ENCODE measurements at places on chromosomes 6 and 20.

- DNase-seq: no peak
These were observed 4.5 kb downstream of the SNAI1 start for GRCh38 chr20:49987015-49987867.

GRCh38 chr6:147974376-147974775, 368.3 kb upstream of the SASH1 start:
- DNase-seq: no peak

GRCh38 chr6:25956226-25956625, 6.4 kb upstream of the TRIM38 start:
- no peak for DNase-seq

DNA sequence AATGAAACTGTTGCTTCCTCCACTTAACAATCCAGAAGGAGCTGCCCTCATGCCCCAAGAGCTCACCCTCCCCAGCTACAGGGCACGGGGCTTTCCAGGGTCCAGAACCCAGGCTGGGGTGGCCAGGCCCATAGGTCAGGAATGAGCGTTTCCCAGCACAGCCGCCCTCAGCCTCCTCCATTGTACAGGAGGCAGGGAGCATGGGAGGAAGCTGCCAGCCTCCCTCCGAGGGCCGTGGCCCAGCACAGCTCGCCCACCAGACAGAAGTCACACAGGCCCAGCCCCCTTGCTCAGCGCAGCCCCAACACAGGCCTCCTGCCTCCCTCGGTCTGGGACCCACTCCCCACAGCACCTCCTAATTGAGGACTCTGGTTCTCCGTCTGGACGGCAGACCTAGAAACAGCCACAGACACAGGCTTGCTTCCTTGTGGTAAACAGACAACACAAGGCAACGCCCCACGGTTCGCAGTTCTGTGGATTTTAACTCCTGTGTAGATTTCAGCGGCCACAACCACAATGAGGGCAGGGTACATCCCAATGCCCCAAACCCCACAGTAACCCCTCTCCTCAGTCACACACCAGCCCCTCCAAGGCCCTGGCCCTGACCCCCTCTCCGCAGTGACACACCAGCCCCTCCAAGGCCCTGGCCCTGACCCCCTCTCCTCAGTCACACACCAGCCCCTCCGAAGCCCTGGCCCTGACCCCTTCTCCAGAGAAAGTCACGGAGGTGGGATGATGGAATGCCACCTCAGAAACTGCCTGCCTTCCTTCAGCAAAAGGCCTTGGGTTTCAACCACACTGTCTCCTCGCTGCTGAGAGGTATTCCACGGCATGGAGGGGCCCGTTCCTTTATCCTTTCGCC, 173.5 kb downstream of the DLL1 start:
- no peak for DNase-seq

GRCh38 chr20:47359530-47360296, 3.2 kb upstream of the ZMYND8 start:
- DNase-seq: no peak

- no peak for DNase-seq
These were observed 34.2 kb upstream of the HINT3 start for GRCh38 chr6:125922322-125922860.

GRCh38 chr6:34522761-34523160, 33.4 kb downstream of the SPDEF start:
- DNase-seq: no peak

DNA sequence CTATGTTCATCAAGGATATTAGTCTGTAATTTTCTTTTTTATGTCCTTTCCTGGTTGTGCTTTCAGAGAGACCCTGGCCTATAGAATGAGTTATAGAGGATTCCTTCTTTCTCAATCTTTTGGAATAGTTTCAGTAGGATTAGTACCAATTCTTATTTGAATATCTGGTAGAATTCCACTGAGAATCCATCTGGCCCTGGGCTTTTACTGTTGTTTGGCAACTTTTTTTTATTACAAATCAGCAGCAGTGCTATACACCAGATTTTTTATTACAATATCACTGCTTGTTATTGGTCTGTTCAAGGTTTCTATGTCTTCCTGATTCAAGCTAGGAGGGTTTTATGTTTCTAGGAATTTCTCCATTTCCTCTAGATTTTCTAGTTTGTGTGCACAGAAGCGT, 50.0 kb upstream of the NRSN1 start:
- no peak for DNase-seq

GRCh38 chr20:17733767-17734304, 34.1 kb downstream of the BANF2 start:
- DNase-seq: no peak

DNA sequence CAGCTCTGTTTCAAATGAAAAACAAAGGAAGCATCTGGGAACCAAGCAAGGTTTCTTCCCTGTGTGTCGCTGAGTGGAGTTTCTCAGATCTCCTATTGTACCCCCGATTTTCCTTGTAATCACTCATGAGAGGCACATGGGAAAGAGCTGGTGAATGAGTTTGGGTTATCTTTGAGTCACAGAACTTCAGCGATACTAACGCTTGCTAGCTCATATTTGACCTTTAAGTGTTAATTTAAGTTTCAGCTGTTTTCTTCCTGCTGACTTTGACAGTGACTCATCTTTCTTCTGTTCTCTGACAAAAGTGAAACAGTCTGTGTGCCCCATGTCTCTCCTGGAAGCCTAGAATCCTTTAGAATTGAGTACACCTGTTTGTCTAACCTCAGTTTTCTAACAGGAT, 261.1 kb upstream of the RGS17 start:
- DNase-seq: no peak

- DNase-seq: no peak
These were observed 79.0 kb downstream of the ALDH8A1 start for GRCh38 chr6:134870677-134871498.

- no peak for DNase-seq
These were observed 88.5 kb downstream of the PHACTR1 start for GRCh38 chr6:12804952-12805645.

DNA sequence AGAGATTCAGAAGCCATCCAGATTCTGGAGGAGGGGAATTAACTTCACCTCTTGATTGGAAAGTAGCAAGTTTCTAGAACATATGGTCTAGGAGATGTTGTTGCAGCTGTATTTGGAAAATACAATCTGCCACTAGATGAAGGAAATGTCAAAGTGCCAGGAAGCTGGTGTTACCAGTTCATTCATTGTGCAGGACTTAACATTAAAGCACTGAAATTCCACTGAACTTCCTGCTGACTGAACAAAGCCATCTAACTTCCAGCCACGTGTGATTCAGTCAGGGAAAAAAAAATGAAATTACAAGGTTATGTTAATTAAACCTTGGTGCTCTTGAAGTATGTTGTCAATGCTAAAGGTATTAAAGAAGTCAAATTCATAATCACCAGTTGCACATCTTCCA, 321.5 kb upstream of the SASH1 start:
- no peak for DNase-seq

- no peak for DNase-seq
These were observed 7.0 kb downstream of the MUC21 start for GRCh38 chr6:30990422-30991086.

- DNase-seq: no peak
These were observed 22.9 kb downstream of the ARHGAP18 start for GRCh38 chr6:129686941-129687627.

DNA sequence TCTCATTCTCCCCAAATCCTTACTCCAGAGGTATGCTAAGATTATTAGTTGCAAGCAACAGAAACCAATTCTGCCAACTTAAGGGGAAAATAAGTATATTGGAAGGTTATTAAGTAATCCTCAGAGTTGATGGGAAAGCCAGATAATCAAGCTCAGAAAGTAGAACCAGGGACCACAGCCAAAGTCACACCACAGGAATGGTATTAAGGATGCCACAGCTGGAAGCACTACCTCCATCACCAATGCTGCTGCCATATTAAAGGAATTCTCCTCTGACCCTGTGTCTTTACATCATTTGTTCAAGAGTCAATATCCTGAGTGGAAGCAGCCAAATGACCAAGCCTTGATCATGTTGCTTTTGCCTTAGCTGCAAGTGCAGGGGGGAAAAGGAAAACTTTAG, 9.9 kb downstream of the PROCR start:
- no peak for DNase-seq

GRCh38 chr6:36296240-36296639, 26.4 kb downstream of the PNPLA1 start:
- no peak for DNase-seq

DNA sequence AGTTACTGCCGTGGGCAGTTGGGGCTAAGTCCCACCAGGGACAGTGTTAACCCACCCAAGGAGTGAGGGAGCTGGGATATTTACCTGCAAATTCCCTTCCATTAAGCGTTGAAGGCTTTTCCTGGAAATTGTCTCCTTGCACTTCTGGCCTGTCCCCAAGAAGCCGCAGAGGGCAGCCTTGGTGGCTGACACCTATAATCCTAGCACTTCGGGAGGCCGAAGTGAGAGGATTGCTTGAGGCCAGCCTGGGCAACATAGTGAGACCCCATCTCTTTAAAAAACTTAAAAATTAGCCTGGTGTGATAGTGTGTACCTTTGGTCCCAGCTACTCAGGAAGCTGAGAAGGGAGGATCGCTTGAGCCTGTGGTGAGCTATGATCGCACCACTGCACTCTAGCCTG, 204.4 kb downstream of the EYA2 start:
- no peak for DNase-seq

- DNase-seq: no peak
These were observed 66.4 kb downstream of the LY86 start for GRCh38 chr6:6654599-6655575.

GRCh38 chr6:89536231-89536630, 102.3 kb downstream of the LYRM2 start:
- DNase-seq: no peak

GRCh38 chr20:36121981-36122930, 32.3 kb upstream of the EPB41L1 start:
- DNase-seq: no peak

DNA sequence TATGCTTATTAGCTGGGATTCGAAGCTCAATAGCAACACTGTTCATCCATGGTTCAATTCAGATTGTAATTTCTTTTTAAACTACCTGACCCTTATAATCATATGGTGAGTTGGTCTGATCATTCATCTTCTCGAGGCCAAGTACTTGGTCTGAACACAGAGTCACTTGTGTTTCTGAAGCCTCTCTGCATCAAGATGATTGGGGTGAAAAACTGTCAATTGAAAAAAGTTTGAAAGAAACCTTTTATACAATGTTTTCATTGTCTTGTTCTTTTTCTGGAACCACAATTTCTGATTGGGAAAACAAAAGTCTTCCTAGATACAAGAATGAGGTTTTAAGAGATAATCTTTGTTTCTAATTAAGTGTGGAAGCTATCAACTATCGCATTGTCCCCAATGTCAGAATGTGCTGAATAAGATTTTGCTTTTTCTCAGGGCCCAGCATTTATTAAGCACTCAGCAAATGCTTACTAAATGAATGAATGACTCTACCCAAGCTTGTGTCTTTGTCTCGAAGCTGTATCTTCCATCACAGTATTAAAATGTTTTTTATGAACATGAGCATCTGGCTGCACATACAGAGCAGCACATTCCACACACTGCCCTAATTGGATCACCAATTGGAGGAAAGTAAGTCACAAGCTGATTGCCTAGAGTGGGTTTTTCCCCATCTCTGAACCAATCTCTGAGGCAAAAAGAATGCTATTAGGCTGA, 45.0 kb upstream of the MOXD1 start:
- no peak for DNase-seq

DNA sequence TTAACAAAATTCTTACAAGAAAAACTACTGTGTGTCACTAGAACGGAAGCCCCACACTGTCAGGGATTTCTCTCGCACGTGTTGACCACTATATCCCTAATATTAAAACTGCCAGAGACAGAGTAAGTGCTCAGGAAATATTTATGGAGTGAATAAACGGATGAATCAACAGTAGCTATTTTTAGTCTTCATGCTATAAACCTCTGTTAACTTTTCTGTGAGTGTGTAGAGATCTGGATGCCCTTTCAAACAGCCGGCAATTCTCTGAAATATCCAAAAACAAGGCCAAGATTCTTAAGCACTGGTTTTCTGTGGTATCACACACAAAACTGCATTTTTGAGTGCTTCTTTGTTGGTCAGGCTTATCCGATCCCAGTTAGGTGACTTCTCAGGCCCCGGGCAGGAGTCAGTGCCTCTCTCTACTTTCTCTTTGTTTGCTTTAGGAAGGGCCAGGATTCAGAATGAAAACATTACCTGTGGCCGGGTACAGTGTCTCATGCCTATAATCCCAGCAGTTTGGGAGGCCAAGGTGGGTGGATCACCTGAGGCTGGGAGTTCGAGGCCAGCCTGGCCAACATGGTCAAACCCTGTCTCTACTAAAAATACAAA, 15.7 kb downstream of the ATP9A start:
- no peak for DNase-seq

Data from D721Med (cell line).